ENCODE measurements at places on chromosomes 7 and 10.

DNA sequence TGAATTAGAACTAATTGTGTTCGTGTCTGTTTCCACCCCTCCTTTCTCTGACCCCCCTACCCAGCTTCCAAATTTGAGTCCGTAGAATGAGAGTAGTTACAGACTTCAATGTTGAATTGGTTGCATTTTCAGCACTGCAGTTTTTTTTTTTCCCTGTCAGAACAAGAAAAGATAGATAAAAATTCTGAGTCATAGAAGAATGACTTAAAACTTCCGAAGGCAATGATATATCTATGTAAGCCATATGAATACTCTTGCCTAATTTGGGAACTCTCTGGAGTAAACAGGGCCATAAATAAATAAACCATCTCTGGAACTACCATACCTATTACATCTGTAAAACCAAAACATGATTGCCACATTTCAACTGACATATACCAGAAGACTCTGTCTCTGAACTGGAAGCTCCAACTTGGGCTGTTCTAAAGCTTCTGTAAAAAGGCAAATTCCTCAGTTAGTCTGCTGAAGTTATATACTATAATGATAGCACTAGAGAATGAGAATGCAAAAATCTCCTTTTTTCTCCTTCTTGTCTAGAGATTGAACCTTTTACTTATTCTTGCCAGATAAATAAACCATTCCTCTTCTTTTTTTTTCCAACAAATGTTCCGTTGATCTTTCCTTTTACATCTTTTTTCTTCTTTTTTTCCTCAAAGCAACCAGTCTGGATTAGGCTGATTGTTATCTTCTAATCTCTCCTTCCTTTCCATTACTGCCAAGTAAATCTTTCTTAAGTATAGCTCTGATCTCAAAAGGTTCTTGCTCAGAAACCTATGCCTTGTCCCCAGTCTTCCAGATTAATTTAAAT lies 23.5 kb downstream of the VCL start:
- no peak for DNase-seq

DNA sequence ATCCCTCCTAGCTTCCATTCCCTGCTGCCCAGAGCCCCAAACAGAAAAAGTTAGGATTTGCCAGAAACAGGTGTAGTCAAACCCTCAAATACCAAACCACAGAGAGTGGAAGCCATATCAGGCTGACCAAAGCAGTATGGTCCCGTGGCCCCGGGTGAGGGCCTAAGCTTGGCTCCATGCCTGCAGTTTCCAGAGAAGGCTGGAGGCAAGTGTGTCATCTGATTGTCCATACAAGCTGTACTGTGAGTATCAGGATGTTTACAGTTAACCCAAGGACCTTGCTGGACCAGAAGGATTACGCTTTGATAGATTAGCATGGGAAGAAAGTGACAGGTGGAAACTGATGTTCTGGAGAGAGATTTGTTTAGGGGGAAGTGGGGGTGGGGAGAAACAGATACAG lies 96.3 kb downstream of the PRKAG2 start:
- no peak for DNase-seq

GRCh38 chr7:28550580-28551186 lies 138.4 kb downstream of the CREB5 start:
- DNase-seq: no peak

DNA sequence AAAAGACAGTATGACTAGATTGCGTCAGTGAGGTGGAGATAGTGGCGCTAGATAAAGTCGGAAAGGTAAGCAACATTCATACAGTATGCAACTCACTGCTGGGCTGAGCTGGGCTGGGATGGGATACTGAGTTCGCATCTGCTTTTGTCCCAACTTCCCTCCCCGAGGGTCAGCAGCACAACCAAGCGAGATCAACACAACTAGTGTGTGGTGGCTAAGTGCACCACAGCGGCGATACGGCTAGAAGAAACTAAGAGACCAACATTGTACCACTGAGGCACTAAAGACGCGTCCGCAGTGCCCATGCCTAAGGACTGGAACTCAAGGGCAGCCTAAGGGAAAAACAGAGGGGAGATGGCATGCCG lies 467 bp downstream of the EXOSC1 start:
- DNase-seq: no peak

- no peak for DNase-seq
Observed at GRCh38 chr7:1313613-1314012, 80.9 kb downstream of the UNCX start.

GRCh38 chr7:152362128-152362926 lies 73.5 kb downstream of the KMT2C start:
- DNase-seq: no peak

GRCh38 chr10:112148331-112148730 lies 35.2 kb downstream of the GPAM start:
- DNase-seq: no peak

DNA sequence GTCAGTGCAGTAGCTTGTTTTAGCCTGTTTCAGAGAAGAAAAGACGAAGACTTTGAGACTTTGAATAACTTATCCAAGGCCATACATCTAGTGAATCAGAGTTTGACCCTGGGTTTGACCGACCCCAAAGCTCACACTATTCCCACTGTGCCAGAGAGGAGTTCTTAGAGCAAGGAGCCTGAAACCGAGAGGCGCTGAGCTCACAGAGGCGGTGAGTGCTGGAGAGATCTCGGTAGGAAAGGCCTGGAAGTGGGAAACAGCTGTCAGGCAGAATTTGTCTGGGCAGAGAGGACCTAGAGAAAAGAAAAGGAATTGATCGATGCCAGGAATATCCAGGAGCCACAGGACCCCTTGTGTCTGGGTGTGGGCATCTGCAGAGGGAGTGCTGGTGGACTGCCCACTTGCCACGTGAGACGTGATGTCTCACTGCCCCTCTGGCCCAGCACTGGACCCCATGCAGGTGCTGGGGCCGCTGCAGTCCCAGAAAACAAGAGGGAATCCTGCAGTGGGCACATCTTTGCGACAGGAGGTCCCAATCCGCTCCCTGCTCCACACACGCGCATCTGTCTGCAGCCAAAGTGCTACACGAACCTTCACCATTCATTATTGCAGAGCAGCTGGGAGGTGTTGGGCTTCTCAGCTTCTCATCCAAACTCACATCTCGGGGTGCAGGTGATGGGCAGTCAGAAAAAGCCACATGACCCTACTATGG lies 6.2 kb downstream of the CALML3 start:
- no peak for DNase-seq

DNA sequence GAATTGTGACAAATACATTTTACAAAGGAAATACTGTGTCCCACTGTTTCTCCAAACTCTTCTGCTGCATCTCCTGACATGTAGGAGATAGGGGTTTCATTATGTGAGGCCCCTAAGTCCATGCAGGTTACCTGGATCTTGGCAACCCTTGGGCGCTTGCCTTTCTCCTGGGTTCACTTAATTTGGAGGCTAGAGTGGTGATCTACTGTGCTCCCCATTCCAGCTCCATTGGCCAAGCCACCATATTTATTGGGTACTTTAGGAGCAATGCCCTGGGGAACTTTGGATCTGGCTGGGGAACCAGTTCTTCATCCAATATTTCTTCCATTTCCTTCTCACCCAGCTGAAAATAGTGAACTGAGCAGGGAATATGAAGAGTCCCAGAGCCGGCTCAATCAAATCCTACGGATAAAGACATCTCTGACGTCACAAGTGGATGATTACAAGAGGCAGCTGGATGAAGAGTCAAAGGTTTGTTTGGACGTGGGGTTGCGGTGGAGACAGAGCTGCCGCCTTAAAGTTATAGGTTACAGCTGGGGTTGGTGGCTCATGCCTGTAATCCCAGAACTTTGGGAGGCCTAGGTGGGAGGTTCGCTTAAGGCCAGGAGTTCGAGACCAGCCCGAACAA lies 18.5 kb downstream of the MYH16 start:
- DNase-seq: no peak

- no peak for DNase-seq
Observed at GRCh38 chr7:93238748-93239147, 6.6 kb downstream of the VPS50 start.

DNA sequence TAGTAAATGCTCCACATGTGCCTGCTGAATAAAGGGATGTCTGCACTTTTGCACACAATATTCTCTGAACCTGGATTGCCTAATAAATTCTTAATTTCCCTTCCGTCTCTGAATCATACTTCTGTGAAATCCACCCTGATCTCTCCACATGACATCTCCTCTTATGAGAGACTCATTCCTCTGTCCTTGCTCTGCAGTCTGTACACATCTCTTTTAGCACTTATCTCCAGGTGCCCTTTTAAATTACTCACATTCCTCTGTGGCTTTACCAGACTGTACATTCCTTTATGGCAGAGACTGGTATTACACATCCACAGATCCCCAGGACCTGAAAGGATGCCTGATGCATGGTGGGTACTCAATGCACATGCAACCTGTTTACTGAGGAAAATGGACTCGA lies 527.6 kb downstream of the PHTF2 start:
- DNase-seq: no peak

DNA sequence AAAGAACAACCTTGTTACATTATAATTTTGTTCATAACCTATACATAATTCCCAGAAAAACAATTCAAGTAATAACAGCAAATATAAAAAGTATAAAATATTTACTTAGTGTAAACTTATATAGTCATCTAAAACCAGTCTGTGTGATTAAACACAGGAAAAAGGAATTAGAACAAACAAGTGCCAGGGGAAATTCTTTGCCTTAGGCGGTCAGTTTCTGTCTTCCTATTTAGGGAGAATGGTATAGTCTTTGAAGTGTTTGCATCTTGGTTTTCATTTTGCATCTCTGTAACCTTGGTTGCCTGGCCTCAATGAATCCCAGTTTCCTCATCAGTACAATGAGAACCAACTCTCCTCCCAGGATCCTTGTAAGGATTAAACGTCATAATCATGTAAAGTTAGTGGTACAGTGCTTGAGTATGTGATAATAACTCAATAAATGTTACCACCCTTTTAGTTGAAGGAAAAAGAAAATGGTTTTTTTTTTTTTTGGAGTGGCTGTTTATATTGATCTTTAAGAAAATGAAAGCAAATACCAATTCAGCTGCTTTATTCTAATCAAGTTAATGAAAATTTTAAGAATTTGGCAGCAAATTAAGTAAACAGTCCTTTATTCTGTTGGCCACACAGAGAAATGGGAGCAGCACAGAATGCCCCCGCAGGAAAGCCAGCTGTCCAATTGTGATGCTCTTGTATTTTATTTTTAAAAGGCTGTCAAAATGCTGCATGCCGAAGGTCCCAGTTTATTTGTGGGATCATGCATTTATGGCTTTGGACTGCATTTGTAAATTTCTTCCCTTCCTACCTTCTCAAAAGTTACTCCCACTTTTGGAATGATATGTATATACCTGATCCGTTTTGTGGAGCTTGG lies 61.8 kb downstream of the SHH start:
- no peak for DNase-seq

DNA sequence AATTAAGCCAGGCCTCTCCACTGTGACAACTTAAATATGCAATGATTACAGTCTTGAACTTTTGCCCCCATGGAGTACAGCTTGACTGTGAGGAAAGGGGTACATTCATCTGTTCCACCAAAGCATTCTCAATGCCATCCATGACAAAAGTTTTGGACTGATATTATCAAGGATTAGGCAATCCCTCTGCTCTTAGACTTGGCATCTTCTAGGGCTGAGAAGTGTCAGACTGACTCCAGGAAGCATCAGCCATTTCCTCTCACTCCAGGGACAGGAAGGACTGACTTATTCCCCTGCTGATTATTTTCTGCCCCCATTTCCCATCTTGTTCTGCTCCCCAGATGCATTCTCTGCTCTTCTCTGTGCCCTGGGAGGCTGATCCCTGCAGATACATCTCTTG lies 69.7 kb downstream of the ZNF365 start:
- DNase-seq: no peak

DNA sequence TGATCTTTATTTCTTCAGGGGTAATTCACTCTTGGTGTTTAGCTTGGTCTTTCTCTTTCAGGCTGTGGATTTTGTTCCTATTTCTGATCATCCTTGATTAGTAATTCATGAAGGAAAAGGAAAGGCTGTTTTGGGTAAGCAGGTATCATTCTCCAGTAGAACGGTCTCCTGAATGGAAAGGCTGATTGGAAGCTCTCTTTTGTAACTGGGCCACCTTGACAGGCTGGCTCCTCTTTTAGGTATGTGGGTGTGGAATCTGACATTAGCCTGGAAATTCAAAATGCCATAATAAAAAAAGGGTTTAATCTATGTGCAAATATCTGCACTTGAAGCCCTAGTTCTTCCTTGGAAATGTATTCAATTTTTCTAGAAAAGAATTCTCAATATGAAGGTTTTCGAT lies 18.9 kb downstream of the TAS2R39 start:
- DNase-seq: no peak

DNA sequence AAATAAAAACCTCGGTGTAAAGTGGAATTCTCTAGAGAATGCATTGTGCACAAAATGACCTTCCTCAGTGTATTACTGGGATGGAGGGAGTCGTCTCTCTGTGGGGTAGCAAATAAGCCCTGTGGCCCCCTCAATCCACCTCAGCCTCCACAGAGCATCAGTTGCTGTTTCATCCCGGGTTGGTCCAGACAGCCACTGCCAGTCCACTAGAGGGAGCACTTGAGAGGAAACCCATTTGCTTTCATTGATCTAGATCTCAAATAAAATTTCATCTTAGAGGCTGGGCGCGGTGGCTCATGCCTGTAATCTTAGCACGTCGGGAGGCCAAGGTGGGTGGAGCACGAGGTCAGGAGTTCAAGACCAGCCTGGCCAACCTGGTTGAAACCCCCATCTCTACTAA lies 1128.7 kb downstream of the CNTNAP2 start:
- DNase-seq: no peak

- DNase-seq: no peak
Observed at GRCh38 chr7:30852308-30852684, 59.4 kb upstream of the AQP1 start.

DNA sequence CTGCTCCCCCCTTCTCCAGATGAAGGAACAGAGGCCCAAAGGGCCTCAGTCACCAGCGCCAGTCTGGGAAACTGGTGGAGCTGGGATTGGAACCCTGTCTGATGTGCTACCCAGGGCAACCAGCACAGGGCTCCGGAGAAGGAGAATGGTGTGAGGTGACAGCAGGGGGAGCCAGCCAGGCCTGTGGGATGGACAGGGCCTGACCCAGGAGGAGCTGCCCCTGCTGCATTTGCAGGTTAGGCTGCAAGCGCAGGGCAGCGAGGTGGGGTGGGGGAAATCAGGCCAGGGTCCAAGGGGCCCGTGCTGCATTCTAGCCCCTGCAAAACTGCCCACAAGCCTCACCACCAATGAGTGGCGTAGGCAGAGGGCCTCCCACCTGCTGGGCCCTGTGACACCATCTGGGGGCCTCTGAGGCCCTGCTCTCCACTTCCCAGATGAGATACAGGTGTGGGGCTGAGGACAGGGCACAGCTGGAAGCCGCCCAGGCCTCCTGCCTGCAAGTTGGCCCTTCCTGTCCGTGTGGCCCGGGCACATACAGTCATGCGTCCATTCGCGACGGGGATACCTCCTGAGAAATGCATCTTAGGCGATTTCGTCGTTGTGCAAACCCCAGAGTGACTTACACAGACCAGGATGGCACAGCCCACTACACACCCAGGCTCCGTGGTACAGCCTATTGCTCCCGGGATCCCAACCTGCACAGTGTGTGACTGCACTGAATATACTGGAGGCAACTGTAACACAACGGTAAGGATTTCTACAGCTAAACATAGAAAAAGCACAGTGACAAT lies 45.3 kb downstream of the RASGEF1A start:
- no peak for DNase-seq

DNA sequence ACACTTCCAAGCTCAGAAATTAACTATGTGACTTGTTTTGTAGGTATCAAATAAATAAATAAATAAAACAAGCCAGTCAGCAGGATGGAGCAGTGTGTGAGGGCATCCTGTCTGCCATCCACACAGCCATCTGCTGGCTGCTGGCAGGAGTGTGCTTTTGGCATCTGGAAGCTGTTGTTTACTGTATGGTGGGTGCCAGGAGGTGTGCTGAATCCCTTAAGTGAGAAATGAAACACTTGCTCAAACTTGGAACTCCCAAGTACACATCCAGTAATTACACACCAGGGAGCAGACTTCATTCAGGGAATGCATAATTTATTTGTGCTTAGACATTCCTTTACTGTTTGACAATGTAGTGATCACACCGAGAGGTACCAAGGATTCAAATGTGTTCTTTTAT lies 16.9 kb upstream of the TAX1BP1 start:
- DNase-seq: no peak
